Stimulated activated CD4-positive, alpha-beta T cell treated with anti-CD3 and anti-CD28 coated beads, TNF-alpha, amount 100 ng/mL, for 24 hours (primary cell): ENCODE measurements at places on chromosomes 11 and 22.

DNA sequence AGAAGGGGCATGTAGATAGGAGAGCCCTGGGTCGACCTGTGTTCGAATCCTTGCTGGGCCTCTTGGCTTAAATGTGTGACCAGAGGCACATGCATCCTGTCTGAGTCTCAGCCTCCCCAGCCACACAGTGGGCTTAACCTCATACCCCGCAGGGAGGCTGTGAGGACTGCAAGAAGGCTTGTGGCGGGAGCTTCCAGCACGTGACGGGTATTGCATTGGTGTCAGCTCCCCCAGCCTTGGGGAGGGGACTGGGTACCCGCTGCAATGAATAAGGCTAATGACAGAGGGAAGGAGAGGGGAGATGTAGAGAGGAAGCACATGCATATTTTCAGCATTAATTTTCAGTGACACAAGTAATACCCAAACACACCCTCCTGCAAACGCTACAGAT is 8.1 kb downstream of the RASD2 start:
- DNase-seq = no peak

DNA sequence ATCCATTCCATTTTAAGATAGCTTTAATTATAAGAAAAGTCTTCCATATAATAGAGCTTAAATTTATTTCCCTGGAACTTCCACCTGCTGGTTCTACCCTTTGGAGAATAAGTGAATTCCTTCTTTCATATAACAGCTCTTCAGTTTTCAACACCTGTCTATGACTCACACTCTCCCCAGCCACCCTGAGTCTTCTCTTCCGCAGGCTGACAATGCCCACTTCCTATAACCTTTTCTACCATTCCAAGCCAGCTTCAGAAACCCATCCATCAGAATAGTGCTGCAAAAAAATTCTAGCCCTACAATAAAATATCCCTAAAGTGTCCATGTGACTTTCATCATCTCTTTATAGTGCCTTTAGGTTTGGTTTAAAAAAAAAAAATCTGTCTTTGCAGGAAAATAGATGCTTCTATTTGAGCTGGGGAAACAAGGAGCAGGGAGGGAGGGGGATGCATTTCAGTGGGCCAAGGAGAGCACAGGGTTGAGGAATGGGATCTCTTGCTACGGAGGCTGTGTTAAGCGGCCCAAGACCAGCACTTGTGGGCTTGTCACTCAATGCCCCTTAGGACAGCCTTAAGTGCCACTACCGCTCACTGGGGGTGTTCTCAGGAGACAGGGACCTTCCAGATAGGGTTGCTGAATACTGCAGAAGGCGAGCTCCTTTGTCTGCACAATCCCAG is 178.6 kb downstream of the DSCAML1 start:
- no peak for DNase-seq

DNA sequence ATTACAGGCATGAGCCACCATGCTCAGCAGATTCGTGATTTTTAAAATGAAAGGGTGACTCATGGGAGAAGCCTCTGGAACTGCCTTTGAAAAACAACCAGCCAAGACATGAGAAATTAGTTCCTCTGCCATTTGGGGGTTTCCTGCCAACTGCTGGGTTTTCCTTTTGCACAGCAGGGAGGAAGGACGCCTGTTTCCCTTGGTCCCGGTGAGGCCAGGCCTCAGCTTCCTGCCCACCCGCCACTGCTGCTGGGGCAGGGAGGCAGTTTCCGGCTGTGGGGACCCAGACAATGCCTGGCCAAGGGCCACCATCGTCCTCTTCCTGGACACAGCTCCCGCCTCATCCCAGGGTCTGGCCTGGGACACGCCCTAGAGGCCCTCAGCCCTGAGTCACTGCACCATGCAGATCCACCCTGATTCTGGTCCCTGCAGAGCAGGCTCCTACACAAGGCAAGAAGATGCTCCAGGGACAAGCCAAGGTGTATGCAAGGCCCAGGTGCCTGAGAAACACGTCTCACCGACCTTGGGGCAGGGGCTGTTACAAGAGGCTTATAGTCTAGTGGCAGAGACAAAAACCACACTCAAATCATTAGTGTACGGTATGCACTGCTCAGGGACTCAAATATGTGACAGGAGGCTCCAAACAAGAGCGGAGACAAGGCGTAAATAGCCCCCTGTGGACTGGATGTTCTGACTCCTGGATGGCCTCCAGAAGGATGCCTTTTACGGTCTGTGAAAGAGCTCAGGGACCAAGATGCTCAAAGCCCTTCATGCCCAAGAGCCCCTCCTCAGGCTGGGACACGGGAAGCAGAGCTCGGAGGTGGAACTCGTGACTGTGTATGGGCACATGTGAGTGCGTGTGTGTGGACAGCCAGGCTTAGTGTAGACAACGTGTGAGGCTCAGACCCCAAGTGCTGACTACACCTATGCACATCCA is 10.0 kb downstream of the PPM1F start:
- DNase-seq = peak; percentile 18

DNA sequence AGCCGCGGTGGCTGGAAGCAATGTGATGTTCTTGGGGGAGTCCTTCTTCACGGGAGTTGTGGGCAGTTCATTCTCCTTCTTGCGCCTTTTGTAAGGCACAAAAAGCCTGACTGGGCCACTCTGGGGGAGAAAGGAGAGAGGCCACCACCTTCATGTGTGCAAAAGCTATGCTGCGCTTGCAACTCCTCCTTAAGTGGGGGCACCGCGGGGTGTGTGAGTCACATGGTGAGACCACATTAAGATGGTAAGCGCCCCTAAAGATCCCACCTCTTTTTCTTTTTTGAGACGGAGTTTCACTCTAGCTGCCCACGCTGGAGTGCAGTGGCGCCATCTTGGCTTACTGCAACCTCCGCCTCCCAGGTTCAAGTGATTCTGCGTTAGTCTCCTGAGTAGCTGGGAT is 14.1 kb downstream of the DEAF1 start:
- no peak for DNase-seq

GRCh38 chr22:24319451-24319850 is 48.8 kb downstream of the SPECC1L start:
- no peak for DNase-seq

DNA sequence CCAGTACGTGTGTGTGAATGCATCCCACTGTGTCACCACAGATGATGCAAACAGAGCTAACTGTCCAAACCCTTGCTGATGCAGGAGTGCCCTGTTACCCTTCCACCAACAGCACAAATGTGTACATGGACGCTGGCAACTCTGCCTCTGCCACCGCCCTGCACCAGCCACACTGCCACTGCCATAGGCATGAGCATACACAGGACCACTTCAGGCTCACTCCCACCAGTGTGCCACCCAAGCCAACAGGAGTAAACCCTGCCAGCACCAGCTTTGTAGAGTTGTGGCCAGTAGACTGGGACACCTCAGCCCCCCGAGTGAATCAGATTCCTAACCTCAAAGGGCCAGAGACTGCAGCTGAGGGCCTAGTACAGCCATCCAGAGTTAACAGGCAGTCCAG is 34.0 kb downstream of the NOX4 start:
- no peak for DNase-seq

DNA sequence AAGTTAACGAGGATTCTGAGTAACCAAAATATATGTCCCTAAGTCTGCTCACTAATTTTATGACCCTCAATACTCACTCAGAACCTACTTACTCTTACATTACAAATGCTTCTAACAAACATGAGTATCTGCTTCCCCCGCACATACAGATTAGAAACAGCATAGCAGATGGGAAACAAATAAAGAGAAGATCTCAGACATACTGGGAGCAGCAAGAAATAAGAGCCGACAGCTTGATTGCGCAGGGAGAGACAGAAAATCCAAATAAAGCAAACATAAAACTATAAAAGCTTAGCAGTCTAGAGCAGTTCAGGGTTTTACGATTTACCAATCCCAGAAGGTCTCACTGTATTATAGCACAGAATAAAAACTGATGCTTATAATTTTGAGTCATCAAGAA is 89.1 kb upstream of the DBX1 start:
- DNase-seq = no peak

DNA sequence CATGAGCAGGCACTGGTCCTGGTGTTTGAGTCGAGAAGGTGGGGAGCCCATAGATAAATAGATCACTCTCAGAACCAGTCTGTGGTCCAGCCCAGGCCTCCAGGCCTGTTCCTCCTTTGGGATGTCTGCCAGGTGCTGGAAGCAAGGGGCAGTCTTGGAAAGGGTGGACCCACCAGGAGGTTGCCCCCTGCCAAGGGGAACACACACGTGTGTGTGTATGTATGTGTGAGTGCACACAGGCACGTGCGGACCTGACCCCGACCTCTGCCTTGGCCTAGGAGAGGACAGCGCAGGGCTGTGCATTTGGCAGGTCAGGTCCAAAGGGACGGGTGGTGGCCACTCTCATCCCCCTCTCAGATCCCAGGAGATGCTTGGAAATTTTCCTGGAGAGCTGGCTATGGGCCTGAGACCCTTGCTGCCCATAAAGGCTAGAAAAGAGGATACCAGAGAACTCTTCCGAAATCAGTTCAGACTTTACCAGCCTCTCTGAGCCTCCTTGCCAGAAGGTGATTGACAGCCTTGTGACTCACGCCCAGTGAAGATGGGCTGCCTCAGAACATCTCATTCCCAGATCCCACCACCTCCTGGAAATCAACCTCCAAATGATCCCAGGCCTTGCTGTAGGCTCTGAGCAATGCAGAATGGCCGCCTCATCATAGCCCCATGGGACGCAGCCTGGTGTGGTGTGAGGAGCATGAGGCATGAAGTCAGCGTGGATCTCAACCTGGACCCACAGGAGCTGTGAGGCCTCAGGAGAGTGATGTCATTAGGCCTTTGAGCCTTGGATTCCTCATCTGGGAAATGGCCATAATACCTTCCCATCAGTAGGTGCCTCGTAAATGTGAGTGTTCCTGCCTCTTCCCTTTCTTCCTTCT is 24.0 kb upstream of the CREB3L1 start:
- no peak for DNase-seq

- no peak for DNase-seq
Observed at GRCh38 chr11:46475926-46476545, 84.5 kb upstream of the CHRM4 start.
